NCI-H187 (cell line): ENCODE measurements at places on chromosomes 12 and 14.

GRCh38 chr12:82740129-82741000 lies 53.7 kb downstream of the TMTC2 start:
- DNase-seq, result no peak

DNA sequence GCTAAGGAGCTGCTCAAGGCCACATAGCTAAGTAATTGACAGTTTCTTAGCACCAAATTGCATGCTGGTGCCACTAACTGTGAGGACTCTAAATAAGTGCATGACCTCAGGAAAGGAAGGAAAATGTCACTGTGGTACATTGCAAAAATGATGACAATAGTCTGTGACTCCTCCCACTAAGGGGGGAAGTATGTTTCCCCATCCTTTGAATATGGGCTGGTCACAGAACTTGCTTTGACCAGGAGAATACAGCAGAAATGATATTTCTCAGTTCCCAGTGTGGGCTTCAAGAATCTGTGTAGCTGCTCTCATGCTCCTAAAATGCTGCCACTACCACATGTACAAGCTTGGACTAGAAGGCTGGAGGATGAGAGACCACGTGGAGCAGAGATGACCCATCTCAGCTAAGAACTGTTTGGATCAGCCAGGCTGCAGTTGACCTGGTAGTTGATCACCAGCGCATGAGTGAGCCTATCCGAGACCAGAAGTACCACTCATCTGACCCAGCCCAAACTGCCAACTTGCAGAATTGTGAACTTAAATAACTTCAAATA lies 42.2 kb upstream of the NOS1 start:
- no peak for DNase-seq

DNA sequence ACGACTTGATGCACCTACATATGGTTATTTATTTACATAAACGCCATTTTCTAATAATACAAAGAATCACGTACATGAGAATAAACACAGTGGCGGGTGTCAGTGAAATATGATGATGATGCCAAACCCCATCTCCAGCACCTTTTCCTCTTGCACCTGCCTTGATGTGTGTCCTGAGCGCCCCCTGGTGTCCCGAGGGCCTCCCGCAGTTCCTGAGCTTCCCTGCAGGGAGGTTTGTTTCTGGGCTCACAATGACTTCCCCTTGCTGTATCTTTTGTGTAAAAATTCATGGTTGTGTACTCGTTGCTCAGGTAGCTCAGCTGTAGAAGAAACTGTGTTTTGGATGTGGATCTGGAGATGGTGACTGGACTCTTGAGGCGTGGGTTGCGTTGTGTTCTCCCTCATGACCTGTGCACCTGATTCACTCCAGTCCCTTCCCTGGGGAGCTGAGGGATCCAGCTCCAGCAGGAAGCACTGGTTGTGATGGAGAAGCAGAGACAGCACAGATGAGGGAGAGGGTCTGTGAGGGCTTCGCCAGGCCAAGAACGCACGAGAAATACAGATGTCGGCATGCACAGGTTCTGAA lies 1037.8 kb downstream of the TMEM121 start:
- DNase-seq, result no peak

- no peak for DNase-seq
Measured at GRCh38 chr12:83958997-83959396, 953.6 kb downstream of the SLC6A15 start.

DNA sequence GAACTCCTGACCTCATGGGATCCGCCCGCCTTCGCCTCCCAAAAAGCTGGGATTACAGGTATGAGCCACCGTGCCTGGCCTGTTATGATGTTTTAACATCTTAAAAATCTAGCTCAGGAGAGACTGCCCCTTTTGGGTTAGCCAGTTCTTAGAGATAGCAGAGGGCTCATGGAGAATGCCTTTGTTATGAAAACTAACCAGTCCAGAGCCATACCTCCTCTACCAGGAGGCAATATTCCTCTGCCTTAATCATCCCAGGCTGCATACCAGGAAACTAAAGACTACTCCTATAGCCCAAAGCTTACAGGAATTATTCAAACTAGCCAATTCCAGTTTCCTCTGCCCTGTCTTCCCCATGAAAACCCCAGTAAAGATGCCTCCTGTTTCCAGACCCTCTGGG lies 96.0 kb upstream of the MDM1 start:
- no peak for DNase-seq

DNA sequence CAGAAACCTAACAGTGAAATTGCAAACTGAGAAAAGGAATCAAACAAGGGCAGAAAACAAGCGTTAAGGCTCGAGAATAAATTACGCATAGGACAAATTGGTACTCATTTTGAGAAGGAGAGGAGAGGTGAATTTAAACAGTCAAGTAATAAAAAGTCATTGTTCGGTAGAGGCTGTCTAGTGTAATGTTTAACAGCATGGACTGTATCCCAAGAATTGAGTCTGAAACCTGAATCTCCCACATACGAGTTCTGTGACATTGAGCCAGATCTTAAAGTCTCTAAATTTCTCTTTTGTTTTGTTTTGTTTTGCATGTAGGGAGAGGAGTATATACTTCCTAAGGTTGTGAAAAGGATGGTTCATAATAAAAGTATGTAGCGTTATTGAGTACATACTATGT lies 216.5 kb upstream of the BTG1 start:
- DNase-seq, result no peak

- no peak for DNase-seq
Measured at GRCh38 chr12:95763809-95764253, 26.7 kb downstream of the NTN4 start.

- no peak for DNase-seq
Measured at GRCh38 chr14:100678469-100678828, 48.2 kb upstream of the DLK1 start.

DNA sequence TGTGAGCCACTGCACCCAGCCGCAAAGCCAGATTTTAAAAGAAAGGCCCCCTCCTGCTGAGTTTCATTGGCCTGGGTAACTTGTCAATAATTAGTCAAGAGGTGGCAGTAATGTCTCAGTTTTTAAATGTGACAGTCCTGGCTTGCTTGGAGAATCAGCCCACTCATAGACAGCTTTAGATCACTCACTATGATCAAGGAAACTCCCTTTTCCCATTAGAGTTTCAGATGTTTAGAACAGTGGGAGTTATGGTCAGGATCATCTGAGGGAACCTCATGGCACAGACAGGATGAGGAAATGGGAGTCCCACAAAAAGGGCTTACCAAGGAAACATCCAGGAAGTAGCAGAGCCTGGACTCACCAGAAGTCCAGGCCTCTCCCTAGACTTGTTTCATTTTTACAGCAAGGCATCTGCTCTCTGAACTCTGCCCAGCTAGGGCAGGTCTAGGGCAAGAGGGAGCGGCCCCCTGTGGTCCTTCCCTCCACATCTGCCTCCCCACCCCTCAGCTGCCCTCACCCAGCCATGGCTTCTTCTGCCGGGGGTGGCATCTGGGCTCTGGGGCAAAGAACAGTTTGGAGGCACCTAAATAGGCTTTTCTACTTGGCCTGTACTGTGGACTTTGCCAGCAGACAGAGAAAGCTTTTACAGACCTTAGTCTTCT lies 11.2 kb downstream of the BCL2L14 start:
- DNase-seq, result no peak
